ENCODE measurements at places on chromosomes 16 and 17.

GRCh38 chr17:7897773-7898172, 9.2 kb downstream of the CHD3 start:
- no peak overlapping the region for H3K4me3 ChIP-seq
- H3K27me3 ChIP-seq: no peaks in the 10 kb centered on the region
- H3K36me3 ChIP-seq: peaks cover 5% of the 10 kb centered on the region

GRCh38 chr17:20935740-20936139, 107.1 kb downstream of the USP22 start:
- no peaks in the 10 kb centered on the region for H3K4me1 ChIP-seq
- H3K36me3 ChIP-seq: peaks cover 5% of the 10 kb centered on the region
- DNase-seq: no peak
- H3K27ac ChIP-seq: no peak overlapping the region
- no peak overlapping the region for H3K4me3 ChIP-seq
- H3K27me3 ChIP-seq: no peaks in the 10 kb centered on the region

DNA sequence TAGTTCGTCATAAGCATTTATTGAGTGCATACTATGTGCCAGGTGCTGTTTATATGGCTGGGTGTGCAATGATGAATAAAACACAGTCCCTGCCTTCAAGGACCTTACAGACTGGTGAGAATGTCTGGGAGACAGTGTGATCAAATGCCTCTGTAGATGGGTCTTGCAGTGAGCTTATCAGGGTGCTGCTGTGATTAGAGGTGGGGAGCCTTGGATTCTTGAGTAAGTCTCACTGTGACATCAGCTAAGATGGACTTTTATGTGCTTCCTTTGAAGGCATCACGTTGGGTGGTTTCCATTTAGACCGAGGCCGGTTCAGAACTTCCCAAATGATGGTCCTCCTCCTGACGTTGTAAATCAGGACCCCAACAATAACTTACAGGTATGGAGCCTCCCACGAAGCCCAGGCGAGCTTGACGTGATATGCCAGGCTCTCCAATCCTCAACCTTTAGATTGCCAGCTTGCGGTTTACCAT, 10.0 kb downstream of the HERPUD1 start:
- H3K27me3 ChIP-seq: no peaks in the 10 kb centered on the region
- H3K36me3 ChIP-seq: peaks cover 54% of the 10 kb centered on the region
- H3K27ac ChIP-seq: no peak overlapping the region
- H3K4me1 ChIP-seq: no peaks in the 10 kb centered on the region
- no peak overlapping the region for H3K4me3 ChIP-seq

DNA sequence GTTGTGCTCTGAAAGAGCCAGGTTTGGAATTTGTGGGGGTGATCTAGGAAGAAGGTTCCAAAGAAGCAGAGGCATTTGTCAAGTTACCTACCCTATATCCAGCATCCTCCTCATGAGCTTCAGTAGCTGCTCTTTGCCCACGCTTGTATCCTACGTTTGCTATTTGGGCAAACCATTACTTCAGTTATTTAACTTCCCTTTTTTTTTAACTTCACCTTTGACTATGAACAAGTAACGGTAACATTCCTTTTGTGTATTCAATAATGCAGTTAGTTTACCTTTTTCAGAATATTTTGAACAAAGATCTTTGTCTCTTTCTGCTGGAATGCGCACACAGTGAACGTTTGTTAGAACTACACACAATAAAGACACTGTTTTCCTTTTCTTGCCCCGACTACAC, 41.5 kb downstream of the CYB5B start:
- H3K27ac ChIP-seq: no peak overlapping the region
- no peaks in the 10 kb centered on the region for H3K27me3 ChIP-seq
- H3K4me3 ChIP-seq: no peak overlapping the region
- H3K4me1 ChIP-seq: no peaks in the 10 kb centered on the region
- H3K36me3 ChIP-seq: no peaks in the 10 kb centered on the region

- H3K4me1 ChIP-seq: no peaks in the 10 kb centered on the region
- peaks cover 3% of the 10 kb centered on the region for H3K36me3 ChIP-seq
- no peak for DNase-seq
- H3K4me3 ChIP-seq: no peak overlapping the region
These were observed 79.0 kb downstream of the ABCC1 start for GRCh38 chr16:16028311-16028999.

- no peaks in the 10 kb centered on the region for H3K36me3 ChIP-seq
- peaks cover 5% of the 10 kb centered on the region for H3K4me1 ChIP-seq
- no peak for DNase-seq
- H3K27ac ChIP-seq: no peak overlapping the region
These were observed 180.9 kb downstream of the RPTOR start for GRCh38 chr17:80725517-80725916.

- H3K27ac ChIP-seq: no peak overlapping the region
- no peaks in the 10 kb centered on the region for H3K36me3 ChIP-seq
- H3K27me3 ChIP-seq: no peaks in the 10 kb centered on the region
- DNase-seq: no peak
These were observed 17.0 kb downstream of the N4BP1 start for GRCh38 chr16:48592839-48593429.

All from H1 (cell line).